ENCODE measurements at places on chromosomes 3 and 15.
A peak's percentile ranks its signal among the peaks of the same experiment; 100 is the strongest.

DNA sequence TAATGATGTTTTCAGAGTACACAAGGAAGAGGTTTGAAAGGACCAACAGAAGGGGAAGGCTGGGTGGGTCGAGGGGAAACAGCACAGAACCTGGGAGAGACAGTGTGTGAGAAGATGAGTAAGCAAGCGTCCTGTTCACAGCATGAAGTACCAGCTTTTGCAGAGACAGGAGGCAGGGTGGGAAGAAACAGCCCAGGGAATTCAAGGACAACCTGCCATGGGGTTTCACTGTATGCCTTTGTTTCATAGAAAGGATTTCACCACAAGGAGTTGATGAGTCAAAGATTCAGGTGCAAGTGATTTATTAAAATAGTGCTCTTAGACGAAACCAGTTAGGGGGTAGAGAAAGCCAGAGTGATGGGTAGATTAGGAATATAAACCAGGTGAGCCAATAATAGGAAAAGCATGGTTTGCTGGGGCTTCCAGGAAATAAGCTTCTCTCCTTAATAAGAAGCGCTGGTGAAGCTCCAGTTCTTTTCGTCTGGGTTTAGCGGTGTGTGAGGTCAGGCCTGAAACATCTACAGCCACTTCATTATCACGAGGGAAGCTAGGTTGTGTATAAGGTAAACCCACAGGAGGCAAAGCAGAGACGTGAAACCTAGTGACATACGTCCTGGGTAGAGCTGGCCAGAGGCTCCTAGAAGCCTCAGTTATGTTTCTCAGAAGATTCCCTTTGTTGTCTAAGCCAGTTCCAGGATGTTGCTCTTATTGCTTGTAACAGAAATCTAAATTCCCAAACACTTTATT is 3.9 kb downstream of the HHLA2 start:
- no peak for DNase-seq

GRCh38 chr15:62847900-62848489 is 194.6 kb upstream of the TPM1 start:
- peak; percentile 85 for DNase-seq

GRCh38 chr3:65617209-65617608 is 421.5 kb downstream of the MAGI1 start:
- DNase-seq, result no peak

DNA sequence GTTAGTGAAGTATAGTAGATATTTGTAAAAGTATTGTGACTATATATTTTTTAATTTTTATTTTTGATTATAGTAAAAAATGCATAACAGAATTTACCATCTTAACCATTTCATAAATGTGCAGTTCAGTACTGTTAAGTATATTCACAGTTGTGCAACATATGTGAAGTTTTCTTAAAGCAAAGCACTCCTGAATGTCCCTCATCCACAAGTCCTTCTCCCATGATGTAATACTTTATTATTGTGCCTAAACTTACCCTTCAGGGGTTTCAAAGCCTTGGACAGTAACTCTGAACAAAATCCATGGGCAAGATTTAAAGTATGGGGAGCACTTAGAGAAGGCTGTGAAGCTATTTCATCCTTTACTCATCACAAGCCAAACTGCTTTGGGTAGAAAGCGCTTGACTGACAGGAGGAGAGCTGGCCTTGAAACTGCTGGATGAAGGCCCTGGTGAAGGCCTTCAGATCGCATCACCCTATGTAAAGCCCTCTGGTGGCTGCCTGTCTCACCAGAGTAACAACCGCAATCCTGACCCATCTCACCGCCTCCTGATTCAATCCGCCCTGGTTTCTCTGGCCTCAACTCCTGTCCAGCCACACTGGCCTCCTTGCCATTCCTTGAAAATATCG is 28.0 kb downstream of the LSM3 start:
- DNase-seq, result no peak

DNA sequence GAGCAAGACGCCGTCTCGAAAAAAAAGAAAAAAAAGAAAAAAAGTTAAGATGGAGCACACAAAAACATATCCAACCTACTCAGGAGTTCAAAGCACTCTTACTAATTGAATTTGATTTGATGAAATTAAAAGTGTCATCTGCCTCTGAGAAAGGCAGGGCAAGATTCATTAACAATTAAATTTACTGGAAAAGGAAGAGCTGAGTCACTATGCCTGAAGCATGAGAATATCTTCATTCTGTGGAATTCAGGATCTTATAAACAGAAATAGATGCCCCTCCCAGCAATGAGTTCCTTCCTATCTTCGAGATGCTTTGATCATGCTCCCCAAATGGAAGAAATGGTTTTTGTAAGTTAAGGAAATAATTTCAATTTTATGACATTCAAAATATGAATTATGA is 61.0 kb upstream of the ST3GAL6 start:
- no peak for DNase-seq

DNA sequence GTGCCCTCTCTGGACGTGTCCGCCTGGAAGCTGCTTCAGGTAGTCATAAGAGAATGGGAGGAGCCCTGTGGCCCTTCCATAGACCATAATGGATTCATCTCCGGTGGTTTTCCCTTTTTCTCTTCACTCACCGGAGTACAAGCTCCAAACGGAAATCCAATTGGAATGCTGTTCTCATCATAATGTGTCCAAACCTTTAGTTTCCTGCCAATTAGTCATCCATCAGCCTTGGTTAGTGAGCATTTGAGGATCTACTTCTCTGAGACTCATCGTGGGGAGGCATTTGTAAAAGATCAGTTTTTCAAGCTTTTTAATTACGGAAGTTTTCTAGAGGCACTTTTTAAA is 34.9 kb downstream of the ABHD2 start:
- DNase-seq, result no peak

GRCh38 chr3:98733053-98733811 is 29.9 kb upstream of the ST3GAL6 start:
- peak; percentile 51 for DNase-seq
